Activated naive CD4-positive, alpha-beta T cell (primary cell): ENCODE measurements at places on chromosomes 12 and 14.

GRCh38 chr14:104700747-104701217, 11.4 kb downstream of the INF2 start:
- no peak for DNase-seq

DNA sequence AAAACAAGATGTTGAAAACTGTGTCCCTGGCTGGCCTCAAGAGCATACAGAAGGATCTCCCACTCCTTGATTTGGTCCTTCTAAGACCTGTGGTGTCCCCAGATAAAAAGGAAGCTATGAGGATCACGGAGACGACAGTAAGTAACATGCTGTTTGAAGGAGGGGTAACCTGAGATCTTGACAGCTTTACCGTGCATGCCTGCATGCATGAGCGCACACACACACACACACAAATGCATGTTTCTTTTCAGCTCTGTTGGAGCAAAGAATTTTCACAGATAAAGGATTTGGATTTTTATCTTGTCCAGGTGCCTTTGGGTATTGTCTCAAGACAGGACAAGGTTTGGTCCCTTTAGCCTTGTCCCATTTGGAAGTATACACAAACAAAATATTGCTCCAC, 411.6 kb upstream of the CCDC196 start:
- no peak for DNase-seq

DNA sequence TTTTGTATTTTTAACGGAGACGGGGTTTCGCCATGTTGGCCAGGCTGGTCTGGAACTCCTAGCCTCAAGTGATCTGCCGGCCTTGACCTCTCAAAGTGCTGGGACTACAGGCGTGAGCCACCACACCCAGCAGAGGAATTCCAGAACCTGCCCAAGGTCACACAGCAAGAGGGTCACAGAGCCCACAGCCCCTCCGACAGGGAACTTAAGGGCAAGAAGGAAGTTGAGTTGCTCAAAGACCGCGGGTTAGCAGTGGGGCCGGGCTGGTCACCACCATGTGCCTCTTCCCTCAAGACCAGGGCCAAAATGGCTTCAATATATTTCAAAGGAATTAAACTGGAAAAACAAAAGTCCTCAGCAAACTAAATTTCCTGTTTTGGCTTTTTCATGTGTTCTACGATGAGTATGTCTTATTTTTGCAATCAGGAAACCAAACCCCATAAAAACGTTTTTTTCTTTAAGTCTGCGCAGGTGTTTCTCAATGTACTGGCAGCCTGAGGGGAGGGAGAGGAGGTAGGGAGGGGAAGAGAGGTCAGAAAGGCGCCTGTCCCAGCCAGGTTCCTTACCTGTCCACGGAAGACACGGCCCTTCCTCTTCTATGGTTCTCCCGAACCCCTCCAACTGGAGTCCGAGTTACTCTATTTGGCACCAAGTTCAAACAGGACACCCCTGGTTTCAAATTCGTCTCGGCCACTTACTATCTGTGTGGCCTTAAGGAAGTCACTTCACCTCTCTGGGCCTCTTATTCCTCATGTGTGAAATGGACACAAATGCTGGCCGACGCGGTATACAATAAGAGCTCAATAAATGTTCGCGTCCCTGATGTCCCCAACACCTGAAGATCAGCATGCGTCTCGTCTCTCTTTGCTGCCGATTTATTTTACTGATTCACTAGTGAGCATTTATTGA, 778 bp downstream of the SLC8B1 start:
- no peak for DNase-seq

GRCh38 chr14:63666335-63666734, 24.7 kb upstream of the WDR89 start:
- DNase-seq, result no peak

DNA sequence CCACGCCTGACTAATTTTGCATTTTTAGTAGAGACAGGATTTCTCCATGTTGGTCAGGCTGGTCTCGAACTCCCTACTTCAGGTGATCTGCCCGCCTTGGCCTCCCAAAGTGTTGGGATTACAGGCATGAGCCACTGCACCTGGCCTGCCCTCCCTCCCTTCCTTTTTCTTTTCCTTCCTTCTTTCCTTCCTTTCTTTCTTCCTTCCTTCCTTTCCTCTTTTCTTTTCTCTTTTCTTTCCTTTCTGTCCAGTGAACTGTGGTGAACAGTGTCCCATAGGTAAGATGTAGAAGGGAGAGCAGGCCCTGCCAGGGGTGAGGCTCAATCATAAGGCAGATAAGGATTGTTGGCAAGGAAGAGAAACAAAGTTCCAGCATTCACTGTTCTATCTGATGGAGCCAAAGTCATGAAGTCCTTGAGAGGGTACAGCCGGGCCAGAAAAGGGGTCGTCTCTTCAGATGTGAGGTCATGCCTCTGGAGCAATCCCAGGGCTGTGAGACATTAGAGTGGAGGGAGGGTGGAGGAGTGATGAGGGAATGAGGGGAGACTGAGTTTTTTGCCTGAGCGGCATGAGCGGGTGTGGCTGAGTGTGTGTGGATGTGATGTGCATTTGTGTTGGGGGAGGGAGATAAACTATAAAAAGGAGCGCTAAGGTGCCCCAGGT, 4.2 kb upstream of the MLF2 start:
- DNase-seq, result no peak

DNA sequence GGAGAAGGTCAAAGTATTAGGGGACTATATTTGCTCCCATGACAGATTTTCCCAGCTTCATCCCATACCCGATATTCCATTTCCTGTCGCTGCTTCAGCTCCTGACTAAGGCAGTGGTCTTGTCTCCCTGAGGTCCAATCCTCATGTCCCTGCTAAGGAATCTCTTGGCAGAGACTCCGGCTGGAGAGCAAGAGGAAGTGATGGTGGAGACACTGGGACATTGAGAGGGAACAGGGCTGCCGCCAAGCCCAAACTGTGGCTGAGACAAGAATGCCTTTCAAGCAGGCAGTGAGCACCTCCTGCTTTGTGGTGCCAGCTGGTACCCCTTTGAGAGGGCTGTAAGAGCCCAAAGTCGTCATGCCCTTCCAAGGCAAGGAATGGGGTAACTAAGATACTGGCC, 5.5 kb downstream of the SP7 start:
- DNase-seq, result no peak

DNA sequence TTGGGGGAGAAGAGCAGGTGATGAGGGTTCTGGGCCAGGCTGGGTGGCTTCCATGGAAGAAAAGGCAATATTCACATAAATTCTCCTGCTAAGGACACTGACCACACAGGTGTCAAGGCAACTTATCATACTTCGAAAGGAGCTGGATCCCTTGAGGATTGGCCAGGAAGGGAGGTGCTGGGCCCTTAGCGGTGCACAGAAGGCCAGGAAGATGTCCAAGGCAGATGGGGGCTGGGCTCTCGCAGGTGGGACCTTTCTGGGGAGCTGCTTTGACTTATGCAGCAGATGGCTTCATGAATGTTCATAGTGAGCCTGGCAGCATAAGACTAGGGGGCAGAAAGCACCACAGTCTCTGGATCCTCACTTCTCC, 3.9 kb downstream of the CD63 start:
- DNase-seq, result no peak

GRCh38 chr12:77599782-77600467, 230.8 kb upstream of the NAV3 start:
- DNase-seq, result no peak

DNA sequence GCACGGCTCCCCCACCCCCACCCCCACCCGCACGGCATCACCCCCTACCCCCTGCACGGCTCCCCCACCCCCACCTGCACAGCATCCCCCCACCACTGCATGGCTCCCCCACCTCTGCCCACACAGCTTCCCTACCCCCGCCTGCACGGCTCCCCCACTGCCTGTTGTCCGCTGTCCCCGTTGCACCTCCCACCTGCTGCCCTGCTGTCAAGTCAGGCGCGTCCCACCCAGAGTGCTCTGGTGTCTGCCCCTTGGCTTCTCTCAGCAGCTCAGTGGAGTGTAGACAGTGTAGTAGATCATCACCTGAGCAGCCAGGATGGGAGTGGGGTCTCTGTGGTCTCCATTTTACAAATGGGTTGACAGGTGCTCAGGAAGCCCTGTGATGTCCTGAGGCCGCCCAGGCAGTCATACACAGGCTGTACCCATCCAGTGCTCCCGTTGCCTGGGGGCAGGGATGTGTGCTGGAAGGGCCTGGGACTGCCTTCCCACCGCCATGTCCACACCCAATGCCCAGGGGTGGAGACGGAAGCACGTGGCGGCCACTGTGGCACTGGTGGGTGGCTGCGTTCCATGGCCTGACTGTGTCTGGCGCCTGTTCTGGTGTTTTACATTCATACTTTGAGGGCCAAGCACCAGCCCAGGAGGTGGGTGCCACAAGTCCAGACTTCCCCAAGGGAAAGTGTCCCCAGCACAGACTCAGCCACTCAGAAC, 32.5 kb downstream of the PACS2 start:
- no peak for DNase-seq

DNA sequence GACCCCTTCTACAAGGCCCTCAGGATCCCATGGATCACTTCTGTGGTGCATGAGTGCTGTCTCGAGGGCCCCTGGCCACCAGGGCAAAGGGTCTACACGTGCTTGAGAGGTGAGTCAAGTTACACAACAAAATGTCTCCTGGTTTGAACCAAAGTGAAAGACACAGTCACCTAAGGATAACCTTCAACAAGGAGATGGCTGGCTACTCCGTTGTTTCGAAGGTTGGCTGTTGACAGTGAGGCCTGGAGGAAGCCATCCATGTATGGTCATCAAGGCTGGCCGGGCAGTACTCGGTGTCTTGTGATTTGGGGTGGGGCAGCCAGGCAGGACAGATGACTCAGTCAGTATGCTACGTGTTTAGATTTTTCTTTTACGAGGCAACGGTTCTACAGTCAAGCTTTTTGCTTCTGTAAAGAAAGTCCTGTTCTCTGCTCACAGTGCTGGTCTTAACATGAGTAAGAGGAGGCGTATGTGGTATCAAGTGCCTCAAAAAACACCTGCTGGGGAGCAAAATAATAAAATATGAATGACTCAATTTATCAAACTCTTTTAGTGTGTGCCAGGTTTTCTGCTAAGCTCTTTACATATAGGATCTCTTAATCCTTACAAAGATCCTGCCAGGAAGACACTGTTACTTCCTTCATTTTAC, 18.0 kb upstream of the NT5DC3 start:
- DNase-seq, result no peak

DNA sequence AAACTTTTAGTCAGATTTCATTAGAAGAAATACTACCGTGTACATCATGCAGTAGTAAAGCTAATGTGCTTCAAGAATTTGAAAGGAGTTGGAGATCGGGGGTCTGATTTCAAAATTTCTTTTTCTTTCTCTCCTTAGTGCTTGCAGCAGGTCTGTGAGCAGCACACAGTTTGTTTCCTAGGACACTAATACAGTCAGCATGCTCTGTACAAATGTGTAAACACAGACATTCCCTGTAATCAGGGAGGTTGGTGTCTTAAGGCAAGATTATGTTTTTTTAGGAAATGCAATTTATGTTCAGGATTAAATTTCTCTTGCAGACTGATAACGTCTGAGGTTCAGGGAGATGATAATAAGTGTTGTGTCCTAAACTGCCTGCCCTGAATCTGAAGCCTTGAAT, 142.7 kb downstream of the ALX1 start:
- DNase-seq, result no peak

DNA sequence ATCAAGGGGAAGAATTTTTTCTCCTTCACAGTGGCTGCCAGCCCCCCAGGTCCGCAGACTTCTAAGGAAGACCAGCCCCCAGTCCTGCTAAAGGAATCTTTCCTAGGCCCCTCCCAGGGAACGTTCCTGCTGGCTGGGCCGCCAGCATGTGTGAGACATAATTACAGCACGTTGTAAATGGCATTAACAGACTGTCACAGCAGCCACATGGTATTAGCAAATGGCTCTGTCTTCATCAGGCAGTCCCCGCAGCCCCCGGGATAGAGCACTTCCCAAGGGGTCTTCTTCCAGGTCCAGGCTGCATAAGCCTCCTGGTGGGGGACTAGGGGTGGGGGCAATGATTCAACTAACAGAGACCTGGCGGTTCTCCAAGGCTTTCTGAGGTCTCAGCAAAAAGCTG, 34.9 kb upstream of the FAM222A start:
- DNase-seq, result no peak

DNA sequence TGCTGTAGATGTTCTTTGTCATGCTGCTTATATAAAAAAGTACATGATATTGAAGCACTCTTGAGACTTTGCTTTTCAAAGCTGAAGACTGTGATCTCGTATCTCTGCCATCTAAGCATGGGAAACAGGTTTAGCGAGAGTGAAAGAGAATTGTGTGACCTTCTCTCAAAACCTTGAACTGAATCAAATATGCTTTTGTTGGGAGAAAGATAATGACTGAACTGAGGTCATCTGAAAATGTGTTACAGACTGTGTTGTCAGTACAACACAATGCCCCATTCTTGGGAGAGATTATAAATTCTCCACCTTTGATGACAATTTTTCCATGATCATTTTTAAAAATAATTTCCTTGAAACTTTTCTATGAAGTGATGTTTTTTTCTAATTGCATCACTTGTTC, 272.1 kb upstream of the SEL1L start:
- no peak for DNase-seq

DNA sequence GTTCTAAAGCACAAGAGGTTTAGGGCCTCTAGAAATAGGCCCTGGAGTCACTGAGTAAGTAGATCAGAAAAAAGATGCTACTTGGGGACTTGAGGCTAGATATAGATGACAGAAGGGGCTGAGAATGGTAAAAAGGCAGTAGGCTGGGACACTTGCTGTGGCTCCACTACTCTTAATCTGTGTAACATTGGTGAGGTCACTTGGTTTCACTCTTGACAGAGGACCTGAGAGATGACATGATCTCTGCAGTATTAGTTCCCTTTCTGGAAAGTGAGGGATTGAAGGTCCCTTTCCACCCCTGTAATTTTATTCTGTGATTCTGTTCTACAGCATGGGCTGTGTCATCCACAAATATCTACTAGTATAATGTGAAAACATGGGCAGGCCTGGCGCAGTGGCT, 39.7 kb downstream of the MAPKAPK5 start:
- DNase-seq, result no peak

- no peak for DNase-seq
Measured at GRCh38 chr12:31817120-31817519, 88.3 kb upstream of the AMN1 start.

DNA sequence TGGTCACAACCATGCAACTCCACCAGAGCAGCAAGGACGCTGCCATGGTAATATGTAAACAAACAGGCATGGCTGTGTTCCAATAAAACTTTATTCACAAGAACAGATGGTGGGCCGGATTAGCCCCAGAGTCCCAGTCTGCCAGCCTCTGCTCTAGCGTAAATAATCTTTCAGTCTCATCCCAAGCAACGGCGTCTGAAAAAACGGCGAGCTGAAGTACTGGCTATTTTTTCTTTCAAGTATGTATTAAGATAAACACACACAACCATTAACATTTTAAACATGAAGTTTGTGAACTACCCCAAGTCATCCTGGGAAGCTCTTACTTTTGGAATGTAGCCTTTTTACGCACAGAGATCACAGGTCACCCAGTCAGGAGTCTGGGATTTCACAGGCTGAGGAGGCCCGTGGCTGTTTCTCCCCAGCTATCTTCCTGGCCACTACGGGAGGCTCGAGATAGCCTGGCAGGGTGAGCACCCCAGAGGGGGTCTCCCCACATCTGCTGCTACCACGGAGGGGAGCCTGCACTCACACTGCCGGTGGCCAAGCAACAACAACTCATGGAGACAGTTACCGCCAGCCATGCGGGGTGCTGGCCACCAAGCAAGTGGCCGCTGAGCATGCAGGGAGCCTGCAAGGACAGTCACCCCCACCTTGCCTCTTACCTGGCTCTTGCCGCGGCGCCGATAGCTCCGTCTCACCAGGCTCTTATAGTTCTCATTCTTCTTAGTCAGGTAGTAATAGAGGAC, 124.6 kb downstream of the RFLNA start:
- DNase-seq, result no peak
